GM23248 (cell line): ENCODE measurements at places on chromosomes 4 and X. TPM values are rescaled to one million over a fixed set of nuclear protein-coding genes. Genes with fewer than 3 reads are reported as not detected.

- no peak for DNase-seq
Observed at GRCh38 chr4:81790477-81790876, 318.8 kb upstream of the RASGEF1B start.

GRCh38 chr4:150297861-150298474 is 219.7 kb downstream of the DCLK2 start:
- peak; percentile 71 for DNase-seq

PHOX2B gene
- not detected in 2 replicates for polyA plus RNA-seq

TMSB4X gene
- polyA plus RNA-seq = 9,088 and 9,298 TPM in 2 replicates

TRO gene
- polyA plus RNA-seq = 13.6 and 16.4 TPM in 2 replicates

DNA sequence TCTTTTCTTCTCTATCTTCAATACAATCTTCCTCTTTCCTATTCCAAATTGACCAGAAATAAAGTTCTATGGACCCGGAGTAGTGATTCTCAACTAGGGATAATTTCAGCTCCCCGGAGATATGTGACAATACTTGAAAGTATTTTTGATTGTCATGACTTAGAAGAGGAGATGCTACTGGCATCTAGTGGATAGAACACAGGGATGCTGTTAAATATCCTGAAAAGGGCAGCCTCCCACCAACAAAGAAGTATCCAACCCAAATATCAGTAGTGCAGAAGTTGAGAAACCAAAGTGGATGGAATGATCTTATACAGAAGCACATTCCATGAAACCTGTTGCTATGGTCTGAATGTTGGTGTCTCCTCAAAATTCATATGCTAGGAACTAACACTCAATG is 65.7 kb upstream of the NDST3 start:
- no peak for DNase-seq

GRCh38 chr4:168825975-168826374 is 184.1 kb downstream of the CBR4 start:
- peak; percentile 73 for DNase-seq

- no peak for DNase-seq
Observed at GRCh38 chr4:78766650-78767049, 9.5 kb upstream of the BMP2K start.

DNA sequence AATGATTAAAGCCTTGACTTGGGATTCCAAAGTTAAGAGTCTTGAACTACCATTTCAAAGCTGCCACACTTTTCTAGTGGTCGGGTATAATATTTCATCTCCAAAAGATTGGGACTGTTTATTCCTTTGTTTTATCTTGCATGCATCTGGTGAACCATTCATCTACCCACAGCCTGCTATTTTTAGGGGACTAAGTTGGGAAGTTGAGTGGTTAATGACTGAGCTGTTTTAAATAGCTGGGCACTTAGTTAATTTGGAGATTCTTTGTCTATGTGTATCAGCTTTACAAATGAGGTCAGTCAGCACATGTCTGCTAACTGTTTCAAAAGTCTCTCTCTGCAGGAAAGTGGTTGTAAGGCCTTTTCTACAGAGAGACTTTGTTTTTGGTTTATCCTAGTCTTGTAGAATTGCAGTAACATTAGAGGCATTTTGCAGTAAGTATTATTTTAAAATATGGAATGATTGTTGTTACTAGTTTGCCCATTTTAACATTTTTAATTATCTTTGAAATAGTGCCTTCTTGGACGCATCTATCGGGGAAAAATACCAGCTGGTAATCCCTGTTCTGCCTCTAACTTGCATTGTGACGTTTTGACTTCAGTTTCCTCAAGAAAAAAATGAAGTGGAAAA is 8.2 kb downstream of the BMP2K start:
- DNase-seq = peak; percentile 86

- DNase-seq = no peak
Observed at GRCh38 chr4:146059865-146060264, 115.7 kb upstream of the LSM6 start.

DNA sequence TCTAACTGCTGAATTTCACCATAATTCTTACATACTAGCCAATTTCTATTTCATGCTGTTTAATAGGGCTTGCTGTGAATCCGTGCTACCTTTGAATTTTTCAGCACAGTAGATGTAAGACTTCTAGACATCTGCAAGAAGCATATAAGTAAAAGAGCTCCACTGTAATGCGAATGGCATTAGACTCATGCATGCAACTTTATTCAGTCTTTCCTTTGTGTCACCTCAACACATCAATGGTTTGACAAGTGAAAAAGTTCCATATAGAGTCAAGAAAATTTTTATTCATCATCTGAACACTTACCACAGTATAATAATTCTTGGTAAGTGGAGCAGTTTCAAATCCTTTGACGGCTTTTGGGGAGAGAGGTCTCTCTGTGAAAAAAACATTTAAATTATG is 48.9 kb downstream of the ARHGEF6 start:
- DNase-seq = no peak

- DNase-seq = no peak
Observed at GRCh38 chrX:105150557-105150956, 69.9 kb downstream of the TEX13A start.

DNA sequence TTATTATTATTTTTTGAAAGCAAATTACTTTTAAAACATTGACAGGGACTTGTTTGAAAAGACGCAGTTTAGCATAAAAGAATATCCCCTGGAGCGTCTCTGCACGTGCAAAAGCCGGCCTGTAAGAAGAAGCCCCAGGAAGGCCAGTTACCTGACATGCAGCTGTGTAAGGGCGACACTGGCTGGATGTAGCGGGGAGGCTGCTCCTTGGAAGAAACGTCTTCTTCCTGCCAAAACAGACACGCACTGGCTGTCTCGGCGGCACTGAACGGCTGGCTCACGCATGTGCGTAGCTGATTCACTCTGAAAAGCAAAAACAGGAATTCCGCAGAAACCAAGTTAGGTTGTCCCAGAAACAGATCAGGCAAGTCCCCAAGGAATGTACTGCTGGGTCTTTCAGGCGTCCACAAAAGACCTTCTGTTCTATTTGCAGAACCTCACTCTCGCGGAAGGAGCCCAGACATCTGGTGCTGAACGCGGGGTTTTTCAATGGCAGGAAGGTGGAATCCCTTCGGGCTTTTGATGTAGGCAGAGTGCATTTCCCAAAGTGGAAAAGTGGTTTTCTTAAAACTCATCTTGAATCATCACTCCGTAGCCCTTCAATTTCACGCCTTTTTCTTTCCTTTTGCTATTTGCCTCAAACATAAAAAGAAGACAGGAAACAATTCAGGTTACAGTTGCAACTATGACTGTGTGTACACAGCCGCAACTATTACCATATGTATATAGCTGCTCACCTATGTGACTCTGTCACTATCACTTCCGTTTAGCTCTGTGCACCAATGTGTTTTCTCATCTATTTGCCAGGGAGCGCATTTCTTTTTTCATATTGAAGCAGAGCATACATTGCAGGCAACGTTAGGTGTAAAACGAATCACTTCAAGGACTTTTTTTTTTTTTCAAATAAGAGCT is 38.1 kb upstream of the ARSH start:
- peak; percentile 66 for DNase-seq

MRFAP1 gene
- polyA plus RNA-seq = 261 and 273 TPM in 2 replicates

EDA gene
- polyA plus RNA-seq = not detected in 2 replicates

DNA sequence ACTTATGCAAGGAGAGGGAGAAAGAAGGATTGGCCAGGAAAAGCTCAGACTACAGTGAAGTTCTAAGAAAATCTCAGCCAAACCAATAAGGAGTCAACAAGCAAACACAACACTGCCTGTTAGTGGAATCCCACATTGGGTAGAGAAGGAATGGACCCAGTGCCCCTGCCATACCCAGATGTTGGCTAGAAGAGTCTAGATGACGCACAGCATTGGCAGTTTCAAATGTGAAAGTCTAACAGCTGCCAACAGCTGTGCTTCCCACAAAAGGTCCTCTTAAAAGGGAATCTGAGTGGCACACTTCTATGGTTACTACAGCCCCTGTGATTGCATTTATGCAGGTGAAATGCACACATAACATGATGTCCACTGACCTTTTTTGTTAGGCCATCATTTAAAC is 37.2 kb upstream of the CPEB2 start:
- DNase-seq = no peak

SLIT2 gene
- 43.9 and 50.8 TPM in 2 replicates for polyA plus RNA-seq

- DNase-seq = no peak
Observed at GRCh38 chrX:143429131-143429530, 88.1 kb downstream of the SPANXN3 start.

GRCh38 chrX:37785569-37785968 is 5.7 kb downstream of the CYBB start:
- DNase-seq = no peak

ANXA10 gene
- polyA plus RNA-seq = 0.27 and 0.44 TPM in 2 replicates

GRCh38 chr4:148366251-148366650 is 76.0 kb downstream of the NR3C2 start:
- no peak for DNase-seq

CNGA1 gene
- polyA plus RNA-seq = not detected in 2 replicates

SERTM2 gene
- polyA plus RNA-seq = not detected in 2 replicates

PAGE4 gene
- not detected in 2 replicates for polyA plus RNA-seq
